Stimulated activated CD8-positive, alpha-beta memory T cell treated with anti-CD3 and anti-CD28 coated beads, Interleukin-7, amount 100 ng/mL, for 1 hour (primary cell): ENCODE measurements at places on chromosomes 2 and 18.

GRCh38 chr2:196515051-196515450, 124.5 kb upstream of the CCDC150 start:
- DNase-seq = no peak

DNA sequence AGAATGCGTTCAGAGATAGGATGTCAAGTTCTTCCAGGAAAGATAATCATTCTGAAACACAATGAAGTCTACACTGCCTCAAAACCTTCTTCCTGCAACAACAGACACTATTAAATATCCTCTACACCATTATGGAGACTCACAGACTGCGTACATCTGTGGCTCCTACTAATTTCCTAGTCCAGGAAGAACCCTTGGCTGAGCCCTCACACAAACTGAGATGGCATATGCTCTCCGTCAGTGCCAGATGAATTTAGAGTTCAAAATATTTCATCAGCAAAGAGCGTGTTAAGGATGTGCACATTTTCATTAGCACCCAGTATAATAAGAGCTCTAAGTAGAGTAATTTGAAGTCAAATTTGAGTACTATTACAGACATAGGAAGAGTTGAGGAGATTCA, 117.2 kb downstream of the TCF4 start:
- no peak for DNase-seq

- DNase-seq = no peak
These were observed 341.0 kb downstream of the EIPR1 start for GRCh38 chr2:3036432-3037125.

- no peak for DNase-seq
These were observed 295.2 kb downstream of the PARD3B start for GRCh38 chr2:204840504-204840903.
